M059J (cell line): ENCODE measurements at places on chromosomes 5 and 9.
A peak's percentile ranks its signal among the peaks of the same experiment; 100 is the strongest.

GRCh38 chr5:107437986-107438510 is 232.7 kb downstream of the EFNA5 start:
- no peak for DNase-seq

DNA sequence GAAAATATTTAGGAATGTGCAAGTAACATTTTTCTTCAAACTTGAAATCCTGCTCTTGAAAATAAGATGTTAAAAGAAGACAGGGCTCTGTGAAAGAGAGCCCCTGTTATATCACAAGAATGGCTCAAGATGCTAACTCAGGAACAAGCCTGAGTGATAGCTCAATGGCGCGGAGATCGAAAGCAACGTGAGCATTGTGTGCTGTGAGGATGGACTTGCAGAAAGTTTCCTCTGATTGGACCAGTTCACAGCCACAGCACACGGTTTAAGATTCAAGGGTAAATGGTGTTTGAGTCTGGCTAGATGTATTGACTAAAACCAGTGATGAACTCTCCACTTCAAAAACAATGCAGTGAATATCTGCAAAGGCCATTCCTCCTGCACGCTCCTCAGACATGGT is 2387.0 kb downstream of the MAT2B start:
- no peak for DNase-seq

- DNase-seq: peak; percentile 59
These were observed 252.5 kb downstream of the TRIM32 start for GRCh38 chr9:116939614-116940013.

DNA sequence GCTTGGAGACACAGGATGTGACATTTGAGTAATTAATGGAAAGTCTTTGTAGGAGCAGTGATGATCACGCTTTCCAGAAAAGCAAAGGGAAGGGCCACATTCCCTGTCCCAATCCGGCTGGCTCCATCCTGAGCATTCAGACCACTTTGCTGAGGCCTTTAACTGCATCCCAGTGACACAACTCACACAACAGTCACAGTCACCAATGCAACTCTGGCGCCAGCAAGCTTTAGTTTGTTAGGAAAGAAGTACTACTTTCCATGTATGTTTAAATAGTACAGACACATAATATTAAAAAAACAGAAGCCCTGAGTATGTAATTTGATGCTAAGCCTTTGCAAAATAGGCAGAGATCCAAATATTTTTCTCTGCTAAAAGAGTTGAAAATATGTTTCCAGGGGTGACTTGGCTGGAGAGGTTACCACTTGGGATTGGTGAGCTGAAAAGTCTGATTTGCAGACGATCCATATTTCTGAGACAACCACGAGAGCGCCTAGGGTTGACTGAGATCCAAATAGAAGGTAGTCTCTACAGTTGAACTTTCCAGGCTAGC is 31.7 kb upstream of the GAS1 start:
- DNase-seq: no peak

DNA sequence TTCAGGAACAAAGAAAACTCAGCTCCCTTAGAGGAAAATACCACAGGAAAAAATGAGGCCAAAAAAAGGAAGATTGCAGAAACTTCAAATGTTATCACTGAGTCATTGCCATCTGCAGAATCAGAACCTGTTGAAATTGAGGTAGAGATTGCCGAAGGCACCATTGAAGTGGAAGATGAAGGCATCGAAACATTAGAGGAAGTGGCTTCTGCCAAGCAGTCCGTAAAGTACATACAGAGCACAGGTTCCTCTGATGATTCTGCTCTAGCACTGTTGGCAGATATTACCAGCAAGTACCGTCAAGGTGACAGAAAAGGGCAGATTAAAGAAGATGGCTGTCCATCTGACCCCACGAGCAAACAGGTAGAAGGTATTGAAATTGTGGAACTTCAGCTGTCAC is 30.8 kb upstream of the NIM1K start:
- DNase-seq: no peak

- no peak for DNase-seq
These were observed 62.6 kb downstream of the ANGPTL2 start for GRCh38 chr9:127059765-127060361.

DNA sequence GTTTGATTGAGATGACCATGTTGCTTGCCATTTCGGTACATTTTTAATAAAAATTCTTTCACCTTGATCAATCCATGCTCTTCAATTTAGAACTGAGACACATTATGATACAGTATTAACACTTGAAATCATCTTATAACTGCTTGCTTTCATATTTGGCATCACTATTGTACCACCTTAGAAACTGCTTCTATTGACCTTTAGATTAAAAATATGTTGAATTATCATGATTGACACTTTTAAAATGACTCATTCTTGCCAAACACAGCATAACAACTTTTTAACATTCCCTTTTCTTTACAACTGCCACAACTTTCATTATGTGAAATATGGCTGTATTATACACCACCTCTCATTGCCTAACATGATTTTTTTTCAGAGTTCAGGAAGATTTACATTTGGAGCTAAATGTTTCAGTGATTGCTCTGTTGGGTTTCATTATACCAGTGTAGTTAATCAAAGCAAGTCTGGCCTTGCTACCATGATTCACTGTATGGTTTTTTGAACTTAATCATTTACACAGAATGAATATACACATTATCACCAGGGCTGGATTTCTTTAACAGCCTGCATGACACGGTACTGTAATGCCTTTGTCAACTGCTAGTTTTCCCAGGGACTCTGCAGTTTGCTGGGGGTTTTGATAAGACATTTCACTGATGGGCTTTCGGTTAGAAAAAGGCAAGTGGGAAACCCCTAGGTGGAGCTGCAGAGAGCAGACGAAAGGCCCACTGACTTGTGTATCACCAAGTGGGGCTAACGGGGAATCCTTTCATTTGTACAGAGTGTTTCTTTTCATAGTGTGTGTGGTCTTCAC is 93.6 kb upstream of the TLE4 start:
- peak; percentile 51 for DNase-seq

DNA sequence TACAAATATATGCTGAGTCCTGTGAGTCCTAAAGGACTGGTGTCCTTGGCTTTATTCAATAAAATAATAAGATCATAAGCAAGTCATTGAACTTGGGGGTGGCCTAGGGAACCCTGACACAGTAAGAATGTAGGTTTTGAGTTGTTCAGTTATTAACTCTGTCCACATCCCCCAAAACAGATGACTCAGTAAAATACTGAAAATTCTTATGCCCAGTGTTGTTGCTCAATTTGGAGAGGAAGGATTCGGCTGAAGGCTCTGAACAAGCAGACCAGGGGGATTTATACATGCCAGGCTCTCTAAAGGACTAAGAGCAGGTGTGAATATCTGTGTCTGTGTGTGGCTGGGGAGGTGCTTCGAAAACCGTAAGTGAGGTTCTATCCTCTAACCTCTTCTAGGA is 173.7 kb downstream of the RMI1 start:
- DNase-seq: peak; percentile 40

DNA sequence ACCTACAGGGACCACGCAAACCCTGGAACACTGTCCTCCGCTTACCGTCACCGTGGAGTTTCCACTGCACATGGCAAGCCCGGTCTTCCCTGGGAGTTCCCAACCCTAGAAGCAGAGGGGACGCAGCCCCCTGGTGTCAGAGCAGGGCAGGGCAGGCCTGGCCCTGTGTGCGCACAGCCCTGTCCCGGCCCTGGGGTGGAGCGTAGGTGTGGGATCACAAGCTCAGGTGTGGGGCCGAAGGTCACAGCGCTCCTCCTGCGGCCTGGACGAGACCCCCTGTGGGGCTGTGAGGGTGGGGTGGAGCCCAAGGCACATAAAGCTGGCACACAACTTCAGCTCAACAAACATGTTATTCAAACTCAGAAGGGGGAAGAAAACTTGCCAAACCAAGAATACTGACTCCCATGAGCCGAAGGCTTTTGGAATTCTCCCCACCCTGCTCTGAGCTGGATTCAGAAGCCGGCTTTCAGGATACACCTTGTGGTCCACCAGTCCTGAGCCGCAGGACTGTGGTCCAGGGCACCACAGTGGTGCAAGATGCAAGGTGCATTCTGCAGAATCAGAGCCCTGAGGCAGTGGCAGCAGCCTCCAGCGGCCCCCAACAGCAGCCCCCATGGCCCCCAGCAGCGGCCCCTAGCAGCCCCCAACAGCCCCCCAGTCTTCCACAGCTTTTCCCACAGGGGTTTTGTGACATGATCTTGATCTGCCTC is 11.8 kb upstream of the EXOC3 start:
- peak; percentile 32 for DNase-seq

- no peak for DNase-seq
These were observed 152.2 kb downstream of the DCP2 start for GRCh38 chr5:113128641-113129330.

DNA sequence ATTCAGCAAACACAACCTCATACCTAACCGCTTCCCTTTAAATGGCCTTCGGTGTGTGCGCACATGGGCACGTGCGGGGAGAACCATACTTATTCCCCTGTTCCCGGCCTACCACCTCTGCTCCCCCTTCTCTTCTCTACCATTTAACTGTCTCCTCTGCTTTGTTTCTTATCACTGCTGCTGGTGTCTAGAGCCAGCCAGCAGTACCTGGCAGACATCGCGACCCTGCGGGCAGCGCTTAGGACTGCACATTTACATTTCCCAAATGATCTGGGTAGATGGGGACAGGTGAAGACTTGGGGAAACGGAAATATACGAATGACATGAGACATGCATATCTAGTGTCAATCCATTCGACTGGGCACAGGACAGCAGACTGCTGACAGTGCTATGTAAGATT is 56.6 kb downstream of the PSMB7 start:
- DNase-seq: no peak

GRCh38 chr5:117027384-117027783 is 452.8 kb upstream of the SEMA6A start:
- DNase-seq: no peak

DNA sequence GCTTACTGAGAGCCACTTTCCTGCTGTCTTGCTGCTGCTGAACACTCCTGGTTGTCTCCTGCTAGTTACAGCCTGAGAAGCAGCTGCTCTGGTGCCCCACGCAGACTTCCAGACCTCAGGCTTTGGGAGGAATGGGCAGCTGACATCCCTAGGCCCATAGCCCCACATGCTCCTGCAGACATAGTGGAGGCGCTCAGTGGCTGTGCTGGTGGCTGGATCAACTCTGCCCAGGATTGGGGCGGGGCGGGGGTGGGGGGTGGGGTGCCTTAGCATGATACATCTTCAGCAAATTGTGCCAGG is 93.9 kb downstream of the DAB2IP start:
- DNase-seq: no peak

DNA sequence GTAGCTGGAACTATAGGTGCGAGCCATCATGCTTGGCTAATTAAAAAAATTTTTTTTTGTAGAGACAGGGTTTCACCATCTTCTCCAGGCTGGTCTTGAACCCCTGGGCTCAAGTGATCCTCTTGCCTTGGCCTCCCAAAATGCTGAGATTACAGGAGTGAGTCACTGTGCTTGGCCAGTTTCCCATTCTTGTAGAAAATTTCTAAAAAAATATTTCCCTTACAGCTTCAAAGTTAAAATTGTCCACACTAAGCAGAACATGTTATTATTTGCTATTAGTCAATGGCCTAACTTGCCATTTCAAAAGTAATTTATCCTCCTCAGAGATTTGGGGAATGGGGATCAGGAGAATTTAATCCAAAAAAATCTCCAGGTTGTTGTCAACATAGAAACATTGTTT is 40.1 kb downstream of the SLC38A9 start:
- peak; percentile 29 for DNase-seq

DNA sequence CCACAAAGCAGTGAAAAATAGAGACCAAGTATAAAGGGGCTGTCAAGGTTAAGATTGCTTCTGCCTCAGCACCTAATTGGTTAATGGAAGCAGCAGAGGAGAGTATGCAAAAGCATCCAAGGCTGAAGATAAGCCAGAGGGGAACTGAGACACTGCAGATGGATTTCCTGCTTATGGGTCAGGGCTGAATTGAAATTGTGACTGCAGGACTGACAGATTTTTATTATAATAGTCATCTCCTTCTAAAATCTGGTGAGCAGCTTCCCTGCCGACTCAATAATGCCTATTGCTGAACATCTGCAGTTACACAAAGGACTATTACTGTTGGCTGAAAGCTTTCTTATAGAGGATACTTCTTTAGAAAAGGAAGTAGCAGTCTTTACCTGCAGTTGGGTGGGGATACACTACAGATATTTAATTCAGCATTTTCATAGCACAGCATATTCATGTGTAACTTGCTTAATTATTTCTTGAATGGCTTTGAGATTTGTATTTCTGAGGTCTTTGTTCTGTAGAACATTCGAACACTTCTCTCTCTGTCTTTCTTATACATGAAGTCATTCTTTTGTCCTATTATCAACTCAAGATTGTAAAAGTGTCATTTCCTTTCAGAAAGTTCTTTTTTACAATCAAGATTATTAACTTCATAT is 363.0 kb upstream of the RIOK2 start:
- no peak for DNase-seq

- DNase-seq: peak; percentile 80
These were observed 231.4 kb downstream of the PDE4D start for GRCh38 chr5:59661954-59662615.
